ENCODE measurements at places on chromosomes 11 and 22.

- DNase-seq, result no peak
Measured at GRCh38 chr22:33162196-33162595, 104.0 kb upstream of the SYN3 start.

DNA sequence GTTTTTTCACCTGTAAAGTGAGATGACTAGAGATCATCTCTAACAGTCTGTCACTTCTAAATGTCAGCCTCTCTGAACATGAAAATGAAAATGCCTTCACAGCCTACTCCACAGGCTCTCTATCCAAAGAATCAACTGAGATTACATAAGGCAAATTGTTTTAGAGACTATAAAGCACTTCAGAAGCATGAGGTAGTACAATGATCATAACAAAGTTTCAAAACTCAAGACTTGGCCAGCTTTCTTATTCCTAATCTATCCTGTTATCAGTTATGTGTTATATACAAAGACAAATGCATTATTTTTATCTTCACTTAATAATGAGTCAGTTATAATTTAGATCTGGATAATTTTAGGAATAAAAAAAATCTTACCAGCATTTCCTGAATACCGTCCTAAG, 20.3 kb upstream of the CEP126 start:
- no peak for DNase-seq

DNA sequence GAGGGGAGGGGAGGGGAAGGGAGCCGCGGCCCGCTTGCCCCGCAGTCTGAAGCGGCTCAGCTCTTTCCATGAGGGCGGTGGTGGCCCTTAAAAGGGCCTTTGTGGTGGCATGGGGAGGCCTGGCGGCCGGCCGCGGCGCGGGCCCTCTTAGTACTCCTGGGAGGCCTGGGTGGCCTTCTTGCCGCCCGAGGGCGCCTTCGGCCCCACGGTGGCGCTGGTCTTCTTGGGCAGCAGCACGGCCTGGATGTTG, 6.9 kb downstream of the DPAGT1 start:
- DNase-seq, result no peak

DNA sequence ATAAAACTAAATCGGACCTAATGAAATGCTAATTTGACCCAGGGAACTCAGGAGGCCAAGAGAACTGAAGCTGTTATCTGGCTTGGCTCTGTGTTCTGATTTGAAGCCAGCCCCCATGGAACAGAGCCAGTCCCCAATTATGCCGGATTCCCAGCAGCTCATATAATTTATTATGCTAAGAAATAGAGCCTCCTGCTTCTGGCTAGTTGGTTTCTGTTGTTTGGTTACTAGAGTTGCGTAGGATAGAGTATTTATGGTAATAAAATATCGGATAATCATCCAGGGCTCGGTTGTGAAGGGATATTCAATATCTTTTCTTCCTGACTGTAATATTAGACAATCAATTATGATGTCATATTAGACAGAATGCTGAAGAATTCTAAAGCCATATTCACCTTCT, 120.4 kb upstream of the TTC12 start:
- no peak for DNase-seq

DNA sequence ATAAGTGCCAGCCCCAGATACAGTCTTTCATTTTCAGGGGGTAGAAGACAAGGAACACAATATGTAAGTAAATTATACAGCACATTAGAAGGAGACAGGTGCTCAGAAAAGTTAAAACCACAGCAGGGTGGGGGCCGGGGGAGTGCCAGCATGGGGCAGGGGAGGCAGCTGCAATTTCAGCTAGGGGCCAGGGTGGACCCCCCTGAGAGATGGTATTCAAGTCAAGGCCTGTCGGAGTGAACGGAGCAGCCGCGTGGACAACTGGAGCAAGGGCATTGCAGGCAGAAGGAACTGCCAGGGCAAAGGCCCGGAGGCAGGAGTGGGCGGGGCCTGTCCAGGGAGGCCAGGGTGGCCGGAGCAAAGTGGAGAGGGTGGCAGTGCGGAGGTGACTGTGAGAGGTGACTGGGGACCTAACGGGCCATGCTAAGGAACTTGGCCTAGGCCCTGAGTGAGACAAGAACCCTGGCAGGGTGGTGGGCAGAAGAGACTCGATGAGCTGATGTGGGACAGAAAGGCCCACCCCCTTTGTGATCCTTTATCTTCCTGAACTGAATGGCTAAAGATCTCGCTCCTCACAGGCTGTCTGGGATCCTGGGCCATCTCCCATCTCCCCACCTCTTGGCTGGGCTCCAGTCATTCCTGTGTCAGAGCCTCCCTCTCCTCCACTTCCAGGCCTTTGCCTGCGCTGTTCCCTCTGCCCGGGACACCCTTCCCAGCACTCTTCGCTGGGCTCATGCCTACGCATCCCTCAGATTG, 22.4 kb upstream of the FLRT1 start:
- DNase-seq, result no peak

All from NCI-H187 treated with DMSO at 0.1 percent for 48 hours (cell line).